ENCODE measurements at places on chromosomes 7 and 10. TPM values are rescaled to one million over a fixed set of nuclear protein-coding genes. Genes with fewer than 3 reads are reported as not detected.

Gene ACHE
- total RNA-seq = not detected

Gene PDAP1
- total RNA-seq = 39.7 TPM

Gene TAC1
- not detected for total RNA-seq

Gene ELFN1
- total RNA-seq = 3.7 TPM

Gene FAM25A
- total RNA-seq = not detected

Gene CYP2C19
- total RNA-seq = not detected

Gene C7orf25
- total RNA-seq = 5.1 TPM

Gene LRGUK
- 0.20 TPM for total RNA-seq

Gene RET
- total RNA-seq = under 0.01 TPM

Gene TWIST1
- total RNA-seq = 45.0 TPM

All from subcutaneous preadipocyte (primary cell).